ENCODE measurements at places on chromosomes 12 and 14.

- no peak for DNase-seq
Measured at GRCh38 chr12:45343269-45344051, 127.6 kb downstream of the ANO6 start.

- DNase-seq: no peak
Measured at GRCh38 chr12:80861641-80862378, 75.9 kb downstream of the LIN7A start.

DNA sequence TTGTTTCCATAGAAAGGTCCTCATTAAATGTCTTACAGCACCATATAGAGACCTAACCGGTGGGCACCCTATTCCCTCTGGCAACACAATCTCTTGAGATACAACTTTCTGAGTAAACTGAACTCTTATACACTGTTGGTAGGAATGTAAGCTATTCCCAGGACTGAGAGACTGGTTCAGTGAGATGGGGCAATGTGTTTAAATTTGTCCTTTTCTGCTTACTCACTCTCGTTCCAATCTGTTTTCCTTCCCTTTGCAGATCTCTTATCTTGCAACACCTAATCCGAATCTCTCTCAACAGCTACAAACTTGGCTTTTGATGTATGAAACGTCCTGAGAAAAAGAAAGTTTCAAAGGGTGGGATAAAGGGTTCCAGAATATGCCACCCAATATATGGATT, 26.1 kb upstream of the ETV6 start:
- DNase-seq: no peak

DNA sequence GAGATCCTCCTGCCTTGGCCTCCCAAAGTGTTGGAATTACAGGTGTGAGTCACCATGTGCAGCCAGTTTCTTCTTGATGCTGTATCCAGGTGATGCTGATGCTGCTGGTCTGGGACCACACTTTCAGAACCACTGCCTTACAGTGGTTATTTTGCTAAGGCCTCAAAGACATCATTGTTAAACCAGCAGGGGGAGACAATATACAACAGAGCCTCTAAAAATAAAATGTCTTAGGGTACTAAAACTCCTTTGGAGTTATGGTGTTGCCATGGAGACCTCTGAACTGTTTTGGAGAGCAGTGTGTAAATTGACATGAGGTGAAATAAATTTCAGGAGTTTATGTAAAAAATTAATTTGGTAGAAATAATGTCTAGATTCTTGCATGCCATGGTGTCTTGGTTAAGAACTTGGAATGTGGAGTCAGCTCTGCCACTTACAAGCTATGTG, 1.1 kb upstream of the ARG2 start:
- DNase-seq: no peak

DNA sequence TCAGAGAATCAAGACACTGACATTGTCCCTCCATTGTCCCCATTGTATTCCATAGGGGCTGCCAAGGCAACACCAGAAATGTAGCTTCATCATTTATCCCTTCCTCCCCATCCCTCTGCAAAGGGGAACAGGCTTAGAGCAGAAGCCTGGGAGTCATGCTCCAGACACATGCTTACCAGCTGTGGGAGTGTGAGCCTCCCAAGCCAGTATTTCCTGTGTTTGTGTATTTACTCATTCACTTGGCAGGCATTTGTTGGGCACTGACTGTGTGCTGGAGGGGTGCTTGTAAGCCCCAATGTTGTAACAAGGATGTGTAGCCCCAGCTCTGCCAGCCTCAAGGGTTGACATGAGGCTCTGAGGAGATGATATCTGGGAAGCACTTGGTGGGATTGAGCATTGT, 46.0 kb upstream of the TCL1A start:
- no peak for DNase-seq

DNA sequence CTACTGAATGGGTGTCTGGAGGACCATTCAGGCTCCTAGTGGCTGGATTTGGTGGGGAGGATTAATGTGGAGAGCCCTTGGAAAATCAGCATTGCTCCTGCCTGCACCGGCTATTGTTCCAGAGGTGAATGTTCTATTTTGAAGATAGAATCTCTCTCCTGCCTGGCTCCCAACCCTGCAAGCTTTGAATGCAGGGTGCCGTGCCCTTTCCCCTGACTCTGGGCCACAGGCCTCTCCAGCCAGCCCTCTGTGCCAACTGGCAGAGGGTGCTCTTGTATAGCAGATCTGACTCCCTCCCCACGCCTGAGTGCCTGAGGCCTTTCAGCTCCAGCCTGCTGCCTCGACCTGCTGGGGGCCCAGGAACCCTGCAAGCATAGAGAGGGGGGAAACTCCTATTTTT, 106.8 kb downstream of the TMEM260 start:
- DNase-seq: no peak

GRCh38 chr12:77888611-77889010, 57.9 kb downstream of the NAV3 start:
- DNase-seq: no peak

DNA sequence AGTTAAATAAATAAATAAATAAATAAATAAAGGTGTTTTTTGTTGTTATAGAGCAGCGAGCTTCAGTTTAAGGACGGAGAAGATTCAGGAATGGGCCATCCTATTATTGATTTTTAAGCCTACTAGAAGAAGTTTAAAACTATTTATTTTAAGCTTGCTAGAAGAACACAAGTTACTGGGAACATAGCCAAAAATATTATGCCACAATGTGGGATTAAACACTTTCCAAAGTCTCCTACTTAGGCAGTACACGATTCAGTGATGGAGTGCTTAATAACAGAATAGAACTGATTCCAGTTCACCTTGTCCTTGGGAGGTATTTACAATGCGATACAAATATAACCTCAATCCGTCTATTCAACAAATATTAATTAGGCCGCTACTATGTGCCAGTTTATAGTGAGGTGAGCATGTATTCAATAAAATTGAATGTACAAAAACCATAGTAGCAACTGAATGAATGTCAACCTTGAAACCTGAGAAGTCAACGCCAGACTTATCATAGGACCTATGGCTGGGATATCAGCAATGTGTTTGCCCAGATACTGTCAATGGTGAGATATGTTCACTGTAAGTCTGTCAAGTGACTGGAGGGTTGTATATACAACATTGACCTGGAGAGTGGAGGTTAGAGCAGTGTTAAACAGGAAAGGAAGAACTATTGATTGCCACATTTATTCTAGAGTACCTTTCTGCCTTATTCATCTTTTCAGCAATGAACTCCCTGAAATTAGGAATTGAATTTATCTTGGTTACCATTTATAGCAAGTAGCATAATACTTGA, 486.4 kb downstream of the TMTC2 start:
- no peak for DNase-seq

- no peak for DNase-seq
Measured at GRCh38 chr12:69837657-69838415, 12.8 kb downstream of the MYRFL start.

- DNase-seq: no peak
Measured at GRCh38 chr12:60441577-60441976, 845.7 kb downstream of the SLC16A7 start.

DNA sequence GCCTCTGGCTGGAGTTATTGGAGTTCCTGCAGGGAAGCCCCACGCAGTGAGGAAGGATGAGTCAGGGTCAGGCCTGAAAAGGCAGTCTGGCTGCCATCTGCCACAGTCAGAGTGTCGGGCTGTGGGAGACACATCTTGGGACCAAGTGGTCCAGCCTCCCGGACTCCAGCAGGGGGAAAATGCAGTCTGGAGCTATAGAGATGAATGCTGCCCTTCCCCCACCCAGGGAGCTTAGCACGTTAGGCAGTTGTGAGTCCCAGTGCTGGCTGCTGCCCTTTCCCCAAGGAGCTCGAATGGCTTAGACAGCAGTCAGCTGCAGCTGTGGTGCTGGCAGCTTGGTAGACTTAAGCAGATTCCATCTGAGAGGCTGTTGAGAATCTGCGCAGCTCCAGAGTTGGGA, 8.2 kb upstream of the NTS start:
- no peak for DNase-seq

- no peak for DNase-seq
Measured at GRCh38 chr14:65431951-65432350, 19.4 kb downstream of the FUT8 start.

GRCh38 chr12:49615725-49616124, 7.6 kb upstream of the PRPF40B start:
- DNase-seq: no peak

DNA sequence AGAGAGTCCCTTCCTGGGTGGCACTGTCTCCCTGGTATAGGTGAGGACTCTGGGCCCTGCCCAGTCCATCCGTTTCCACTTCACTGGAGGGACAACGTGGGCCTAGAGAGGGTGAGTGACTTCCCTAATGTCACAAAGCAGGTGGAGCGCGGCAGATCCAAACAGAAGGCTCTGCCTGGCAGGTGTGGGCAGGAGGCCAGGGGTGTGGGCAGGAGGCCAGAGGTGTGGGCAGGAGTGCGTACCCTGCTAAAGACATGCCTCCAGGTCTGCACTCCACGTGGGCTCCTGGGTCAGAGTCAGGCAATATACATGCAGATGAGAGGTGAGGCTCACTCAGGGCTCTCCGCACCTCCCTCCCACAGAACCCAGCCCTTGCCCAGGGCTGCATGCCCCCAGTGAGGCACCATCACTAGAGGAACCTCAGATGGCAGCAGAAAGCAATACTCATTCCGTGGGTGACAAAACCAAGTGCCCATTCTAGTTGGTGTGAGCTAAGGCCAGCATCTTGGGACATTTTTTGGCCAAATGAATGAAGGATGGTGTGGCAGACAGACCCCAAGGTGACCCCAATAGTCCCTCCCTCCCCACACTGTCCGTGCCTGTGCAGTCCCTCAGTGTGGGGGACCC, 271.6 kb upstream of the RTL1 start:
- DNase-seq: no peak

DNA sequence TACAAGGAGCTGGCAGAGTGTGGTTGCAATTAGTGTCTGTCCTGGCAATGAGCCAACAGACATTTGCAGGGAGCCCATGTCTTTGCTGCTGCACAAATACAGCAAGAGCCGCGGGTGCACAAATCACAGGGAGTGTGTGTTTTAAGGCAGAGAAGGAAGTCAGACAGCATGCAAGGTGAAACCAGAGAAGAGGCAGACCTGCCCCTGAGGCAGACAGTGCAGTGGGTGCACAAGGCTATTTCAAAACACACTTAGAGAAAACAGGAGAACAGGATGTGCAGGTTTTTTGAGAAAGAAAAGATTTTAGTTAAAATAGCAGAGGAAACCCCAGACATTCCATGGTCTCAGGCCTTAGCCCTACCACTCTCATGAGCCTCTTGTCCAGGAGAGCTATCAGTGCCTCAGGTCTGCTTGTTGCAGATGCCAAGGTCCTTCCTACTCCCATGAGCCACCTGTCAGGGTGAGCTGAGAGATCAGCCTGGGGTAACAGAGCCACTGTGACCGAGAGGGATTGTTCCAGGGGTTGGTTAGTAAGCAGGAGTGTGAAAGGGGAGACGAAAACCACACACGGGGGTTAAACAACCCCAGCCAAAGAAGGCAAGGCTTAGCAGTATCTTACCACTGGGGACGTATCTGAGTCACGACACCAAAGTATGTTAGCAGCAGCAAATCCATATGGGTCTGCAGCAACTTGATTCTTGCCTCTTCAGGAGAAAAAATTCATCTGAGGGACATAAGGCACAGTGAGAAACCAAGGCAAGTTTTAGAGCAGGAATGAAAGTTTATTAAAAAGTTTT, 78.1 kb downstream of the C14orf132 start:
- DNase-seq: no peak

- DNase-seq: no peak
Measured at GRCh38 chr12:94832780-94833681, 170.5 kb downstream of the NDUFA12 start.

DNA sequence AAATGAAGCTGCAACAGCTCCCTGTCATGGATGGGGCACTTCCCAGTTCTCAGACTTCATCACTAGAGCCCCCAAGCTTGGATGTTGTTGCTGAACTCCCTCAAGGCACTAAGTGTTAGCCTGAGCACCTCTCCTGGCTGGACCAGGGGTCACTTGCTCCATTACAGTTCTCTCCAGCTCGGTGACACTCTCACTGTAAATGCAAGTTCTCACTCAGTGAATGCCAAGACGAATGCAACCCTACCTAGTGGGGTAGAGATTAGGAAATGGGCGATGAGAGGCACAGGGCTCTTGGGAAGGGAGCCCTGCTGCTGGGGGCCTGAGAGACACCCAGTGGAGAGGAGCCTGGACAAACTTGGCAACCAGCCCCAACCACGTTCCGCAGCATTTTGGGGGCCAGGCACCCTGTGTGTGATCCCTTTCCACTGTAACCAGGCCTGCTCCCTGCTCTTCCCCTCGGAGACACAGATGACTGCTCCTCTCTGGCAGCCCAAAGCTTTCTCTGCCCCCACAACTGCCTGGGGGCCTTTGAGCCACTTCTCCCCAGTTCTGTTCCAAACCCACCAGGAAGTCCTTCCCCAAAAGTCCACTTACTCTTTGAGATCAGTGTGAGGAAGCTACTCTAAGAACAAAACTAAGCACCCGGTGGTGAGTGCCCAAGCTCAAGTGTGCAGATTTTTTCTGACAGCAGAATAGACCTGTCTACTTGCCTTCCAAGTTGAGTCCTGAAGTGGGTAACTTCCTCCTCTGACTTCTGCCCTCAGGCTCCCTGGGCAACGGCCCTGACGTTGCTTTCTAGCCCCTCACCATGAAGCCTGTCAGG, 8.0 kb upstream of the SELPLG start:
- no peak for DNase-seq

GRCh38 chr12:50618864-50619609, 114.3 kb downstream of the DIP2B start:
- DNase-seq: no peak

GRCh38 chr14:51552275-51552674, 99.4 kb upstream of the FRMD6 start:
- no peak for DNase-seq

- DNase-seq: no peak
Measured at GRCh38 chr14:95240859-95241813, 78.6 kb downstream of the CLMN start.

DNA sequence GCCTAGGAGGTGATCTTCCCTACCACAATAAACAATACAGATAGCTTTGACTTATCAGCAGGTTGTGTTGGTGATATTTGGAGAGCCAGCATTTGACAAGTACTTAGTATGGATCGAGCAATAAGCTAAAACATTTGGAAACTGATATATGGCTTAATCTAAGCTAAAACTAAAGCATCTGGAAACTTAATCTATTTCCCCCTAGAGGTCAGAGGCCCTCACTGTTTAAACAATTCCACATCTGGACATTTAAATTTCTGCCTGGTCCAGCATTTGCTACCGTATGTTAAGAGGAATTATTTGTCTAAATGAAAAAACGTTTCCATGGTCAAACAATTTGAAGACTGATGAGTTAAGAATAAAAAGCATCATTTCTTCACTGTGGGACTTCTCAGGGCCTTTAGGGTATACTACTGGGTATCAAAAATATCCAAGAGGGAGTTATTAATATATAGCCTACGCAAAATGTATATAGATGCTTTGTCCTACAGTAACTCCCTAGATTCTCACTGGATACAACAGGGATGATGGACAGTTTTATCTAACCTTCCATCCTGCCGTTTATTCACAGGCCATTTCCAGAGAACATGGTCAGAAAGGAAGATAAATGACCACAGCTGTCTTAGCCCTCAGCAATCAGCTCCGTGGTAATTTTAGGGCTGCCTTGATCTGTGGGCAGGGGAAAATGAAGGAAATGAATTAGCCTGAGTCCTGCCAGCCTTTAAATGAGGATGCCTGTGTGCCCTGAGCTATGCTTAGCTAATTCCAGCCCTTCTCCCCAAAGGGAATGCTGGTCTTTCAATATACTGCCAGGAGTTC, 135.4 kb upstream of the NUDT4 start:
- DNase-seq: no peak

GRCh38 chr12:51522696-51523095, 68.3 kb upstream of the SCN8A start:
- no peak for DNase-seq

- no peak for DNase-seq
Measured at GRCh38 chr14:71321574-71322315, 414.5 kb downstream of the PCNX1 start.

Measured in stimulated activated CD8-positive, alpha-beta memory T cell treated with anti-CD3 and anti-CD28 coated beads, Interleukin-4, amount 100 ng/mL, for 4 hours (primary cell).